ENCODE measurements at places on chromosomes 7 and 10. TPM values are rescaled to one million over a fixed set of nuclear protein-coding genes. Genes with fewer than 3 reads are reported as not detected.
A peak's percentile ranks its signal among the peaks of the same experiment; 100 is the strongest.

ERVW-1 gene
- polyA plus RNA-seq: not detected

TAC1 gene
- polyA plus RNA-seq: not detected

- H3K4me3 ChIP-seq: no peak overlapping the region
- H3K36me3 ChIP-seq: no peaks in the 10 kb centered on the region
- no peak overlapping the region for H3K27ac ChIP-seq
- no peaks in the 10 kb centered on the region for H3K4me1 ChIP-seq
These were observed 71.8 kb downstream of the MTPN start for GRCh38 chr7:135905355-135905754.

DNA sequence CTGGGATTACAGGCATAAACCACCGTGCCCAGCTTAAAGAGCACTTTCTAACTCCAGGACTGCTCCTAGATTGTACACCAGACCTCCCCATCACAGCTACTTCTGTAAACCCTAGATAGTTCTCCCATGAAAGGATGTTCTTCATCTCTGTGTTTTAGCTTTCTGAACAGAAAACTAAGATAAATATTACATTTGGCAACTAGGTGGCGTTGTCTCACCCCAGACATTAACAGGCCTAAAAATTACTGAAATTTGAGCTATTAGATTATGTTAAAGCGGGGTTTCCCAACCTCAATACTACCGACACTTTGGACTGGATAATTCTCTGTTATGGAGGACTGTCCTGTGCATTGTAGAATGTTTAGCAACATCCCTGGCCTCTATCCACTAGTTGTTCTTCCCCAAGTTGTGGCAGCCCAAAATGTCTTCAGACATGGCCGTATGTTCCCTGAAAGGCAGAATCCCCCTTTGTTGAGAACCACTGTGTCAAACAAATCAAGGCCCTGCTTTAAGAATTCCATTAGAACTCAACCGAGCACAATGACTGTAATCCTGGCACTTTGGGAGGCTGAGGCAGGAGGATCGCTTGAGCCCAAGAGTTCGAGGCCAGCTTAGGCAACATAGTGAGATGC, 19.1 kb downstream of the ATOH7 start:
- DNase-seq: peak; percentile 9
- no peaks in the 10 kb centered on the region for H3K4me1 ChIP-seq
- no peak overlapping the region for H3K27ac ChIP-seq
- H3K4me3 ChIP-seq: no peak overlapping the region

DNA sequence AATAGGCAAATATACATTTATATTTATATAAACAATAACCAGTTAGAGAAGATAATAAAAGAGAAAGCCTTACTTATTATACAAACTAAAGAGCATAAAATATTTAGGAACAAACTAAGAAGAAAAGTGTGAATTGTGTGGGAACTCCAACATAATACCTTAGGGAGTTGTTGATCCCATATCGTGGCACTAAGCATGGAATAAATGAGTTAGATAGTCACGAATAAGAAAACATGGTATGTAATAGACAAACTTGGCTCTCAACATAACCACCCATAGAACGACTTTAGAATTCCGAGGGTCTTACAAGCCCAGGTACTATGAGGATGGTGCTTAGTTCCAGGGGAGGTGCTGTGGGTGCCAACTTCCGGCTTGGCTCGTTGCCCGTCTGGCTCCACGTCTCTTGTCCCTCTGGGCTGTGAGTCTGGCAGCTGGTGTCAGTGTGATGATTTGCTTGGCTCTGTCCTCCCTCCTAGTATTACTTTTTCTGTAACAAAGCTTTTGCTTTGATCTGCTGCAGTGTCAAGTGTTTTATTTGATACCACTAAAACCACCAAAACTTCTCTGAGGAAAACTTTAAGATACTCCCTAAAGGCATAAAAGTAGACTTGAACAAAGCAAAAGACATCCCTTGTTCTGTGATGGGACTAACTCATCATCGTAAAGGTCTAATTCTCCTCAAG, 9.5 kb upstream of the RBM20 start:
- no peak overlapping the region for H3K27ac ChIP-seq
- no peaks in the 10 kb centered on the region for H3K36me3 ChIP-seq
- H3K27me3 ChIP-seq: peaks cover 11% of the 10 kb centered on the region
- no peak for DNase-seq
- no peaks in the 10 kb centered on the region for H3K4me1 ChIP-seq

DNA sequence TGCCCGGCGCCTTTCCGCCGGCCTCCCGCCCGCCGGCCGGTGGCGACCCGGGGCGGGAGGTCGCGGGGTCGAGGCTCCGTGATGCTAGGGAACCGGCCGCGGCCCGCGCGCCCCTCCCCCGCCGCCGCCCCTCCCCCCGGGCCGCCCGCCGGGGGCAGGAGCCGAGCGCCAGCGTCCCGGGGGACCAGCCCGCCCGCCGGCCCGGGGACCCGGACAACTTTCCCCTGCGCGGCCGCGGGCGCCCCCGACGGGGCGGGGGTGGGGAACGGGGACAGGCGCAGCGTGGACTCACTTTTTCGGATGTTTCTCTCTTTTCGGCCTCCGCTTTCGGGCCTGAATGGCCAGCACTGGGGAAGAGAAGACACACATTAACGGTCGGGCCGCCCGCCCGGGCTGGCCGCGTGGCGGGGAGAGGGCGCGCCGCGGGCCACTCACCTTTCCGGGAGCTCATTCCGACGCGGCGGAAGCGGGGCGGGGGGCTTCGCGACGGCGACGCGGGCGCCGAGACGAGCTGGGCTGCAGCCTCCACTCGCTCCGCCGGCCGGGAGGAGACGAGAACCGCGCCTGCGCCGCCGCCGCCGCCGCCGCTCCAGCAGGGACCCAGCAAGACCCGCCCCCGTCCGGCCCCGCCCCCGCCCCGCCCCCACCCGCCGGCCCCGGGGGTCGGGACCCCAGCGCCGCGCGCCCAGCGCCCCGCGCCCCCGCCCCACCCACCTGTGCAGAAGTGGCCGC, at the start of gene SRPK2:
Gene SRPK2, minus strand, starts transcription at position 566 of the 732 bp plus-strand sequence.
- peak within 1 kb of the TSS; percentile 50 for H3K27ac ChIP-seq
- H3K4me1 ChIP-seq: peaks cover 20% of the 10 kb centered on the region
- H3K36me3 ChIP-seq: no peaks in the 10 kb centered on the region
- peak within 1 kb of the TSS; percentile 87 for H3K4me3 ChIP-seq

GRCh38 chr10:66747451-66747850, 178.4 kb upstream of the LRRTM3 start:
- no peaks in the 10 kb centered on the region for H3K4me1 ChIP-seq
- no peaks in the 10 kb centered on the region for H3K36me3 ChIP-seq
- H3K4me3 ChIP-seq: no peak overlapping the region
- H3K27ac ChIP-seq: no peak overlapping the region
- DNase-seq: no peak
- H3K27me3 ChIP-seq: no peaks in the 10 kb centered on the region

GRCh38 chr7:54722026-54722425, 37.0 kb downstream of the SEC61G start:
- H3K36me3 ChIP-seq: no peaks in the 10 kb centered on the region
- no peak overlapping the region for H3K4me3 ChIP-seq
- H3K27ac ChIP-seq: no peak overlapping the region
- H3K27me3 ChIP-seq: no peaks in the 10 kb centered on the region

Measured in CD4-positive, CD25-positive, alpha-beta regulatory T cell (primary cell).